SK-MEL-5 (cell line): ENCODE measurements at places on chromosomes 7 and 10.

- peak; percentile 60 for DNase-seq
These were observed 93.6 kb upstream of the COL1A2 start for GRCh38 chr7:94301024-94301586.

- DNase-seq, result no peak
These were observed 627.7 kb upstream of the GALNT17 start for GRCh38 chr7:70504254-70504653.

- DNase-seq, result peak; percentile 74
These were observed 425 bp downstream of the CASD1 start for GRCh38 chr7:94509887-94510581.

DNA sequence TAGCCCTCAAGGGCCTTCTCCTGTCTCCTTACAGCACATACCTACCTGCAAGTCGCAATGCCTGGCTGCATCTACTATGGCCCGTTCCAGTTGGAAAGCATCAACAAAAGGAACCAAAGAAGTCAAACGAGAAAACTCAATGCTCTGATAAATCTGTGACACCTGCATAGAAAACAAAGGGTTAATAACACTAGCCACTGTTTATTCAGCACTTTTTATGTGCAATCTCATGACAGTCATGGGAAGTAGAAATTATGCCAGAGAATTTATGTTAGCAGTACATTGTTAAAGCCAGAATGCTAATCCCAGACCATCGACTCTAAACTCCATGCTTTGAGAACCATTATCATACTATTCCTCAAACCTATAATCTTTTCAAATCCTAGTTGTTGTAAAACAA is 21.1 kb downstream of the EIF3A start:
- peak; percentile 57 for DNase-seq

GRCh38 chr10:132626761-132627665 is 89.4 kb downstream of the INPP5A start:
- no peak for DNase-seq

GRCh38 chr7:128158370-128158769 is 82.7 kb upstream of the LEP start:
- no peak for DNase-seq

DNA sequence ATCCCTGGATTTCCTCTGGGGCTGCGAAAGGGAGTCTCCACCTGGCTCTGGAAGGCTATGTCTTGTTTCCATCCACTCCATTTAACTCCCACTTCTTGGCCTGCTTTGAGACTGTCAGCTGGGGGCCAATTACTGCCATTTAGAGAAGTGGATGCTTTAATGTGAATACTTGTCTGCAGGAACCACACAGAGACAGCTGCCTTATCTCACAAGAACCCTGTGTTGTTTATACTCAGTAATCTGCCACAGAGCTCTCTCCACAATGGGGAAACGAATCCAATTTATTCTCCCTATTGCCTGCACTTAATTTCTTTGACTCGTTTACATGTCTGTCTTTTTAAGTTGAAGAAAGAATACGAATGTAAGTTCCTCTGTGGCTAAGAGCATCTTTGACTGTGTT is 787.0 kb upstream of the C7orf33 start:
- no peak for DNase-seq

DNA sequence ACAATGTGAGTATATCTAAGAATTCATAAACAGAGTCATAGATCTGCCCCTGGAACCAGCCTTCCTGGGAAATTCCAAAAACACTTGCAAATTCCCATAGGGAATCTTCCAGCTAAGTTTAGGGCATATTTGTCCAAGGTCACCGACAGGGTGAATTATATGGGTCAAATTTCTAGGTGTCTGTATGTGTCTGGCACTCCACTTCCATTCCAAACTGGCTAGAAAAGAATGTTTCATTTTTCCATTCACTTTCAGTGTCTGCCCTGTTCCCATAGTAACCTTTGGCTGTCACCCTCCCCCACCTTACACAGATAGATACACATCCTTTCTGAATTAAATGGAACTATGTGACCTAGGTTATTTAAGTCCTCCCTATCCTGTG is 230.9 kb downstream of the CREB5 start:
- no peak for DNase-seq

DNA sequence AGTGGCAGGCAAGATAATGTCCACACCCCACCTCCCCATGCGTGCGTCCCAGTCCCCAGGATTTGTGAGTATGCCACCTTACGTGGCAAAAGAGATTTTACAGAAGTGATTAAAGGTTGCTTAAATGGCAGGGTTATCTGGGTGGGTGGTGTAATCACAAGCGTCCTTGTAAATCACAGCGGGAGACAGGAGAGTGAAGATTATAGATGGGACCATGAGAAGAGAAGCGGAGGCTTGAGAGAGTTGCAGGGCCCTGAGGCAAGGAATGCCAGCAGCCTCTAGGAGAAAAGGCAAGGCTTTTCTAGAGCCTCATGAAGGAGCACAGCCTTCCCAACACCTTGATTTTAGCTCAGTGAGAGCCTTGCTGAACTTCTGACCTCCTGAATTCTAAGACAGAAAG is 10.2 kb downstream of the ZRANB1 start:
- DNase-seq, result no peak

DNA sequence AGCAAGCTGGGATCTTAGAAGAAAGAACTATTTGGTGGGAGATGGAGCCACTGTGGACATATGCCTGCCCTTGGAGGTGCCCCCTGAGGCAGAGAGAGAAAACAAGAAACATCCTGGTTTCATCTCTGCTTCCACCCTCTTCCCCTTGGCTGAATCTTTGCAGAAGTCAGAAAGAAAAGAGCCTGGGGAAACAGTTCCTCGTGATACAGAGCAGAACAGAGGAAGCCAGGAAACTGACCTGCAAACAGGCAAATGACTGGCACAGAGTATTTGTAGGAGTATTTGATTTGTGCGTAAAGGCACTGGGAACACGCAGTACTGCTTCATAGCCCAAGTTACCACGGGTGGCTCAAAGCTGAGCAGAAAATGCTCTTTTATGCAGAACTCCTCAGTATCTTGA is 7.0 kb upstream of the KEL start:
- no peak for DNase-seq

GRCh38 chr10:24382596-24382978 is 173.6 kb downstream of the KIAA1217 start:
- no peak for DNase-seq

GRCh38 chr10:3766046-3766756 is 18.8 kb downstream of the KLF6 start:
- no peak for DNase-seq

GRCh38 chr7:104358446-104359132 is 30.2 kb downstream of the LHFPL3 start:
- peak; percentile 17 for DNase-seq

- DNase-seq, result no peak
These were observed 3.1 kb downstream of the CYREN start for GRCh38 chr7:135167365-135167917.

GRCh38 chr10:122086416-122087240 is 97.7 kb downstream of the TACC2 start:
- no peak for DNase-seq

DNA sequence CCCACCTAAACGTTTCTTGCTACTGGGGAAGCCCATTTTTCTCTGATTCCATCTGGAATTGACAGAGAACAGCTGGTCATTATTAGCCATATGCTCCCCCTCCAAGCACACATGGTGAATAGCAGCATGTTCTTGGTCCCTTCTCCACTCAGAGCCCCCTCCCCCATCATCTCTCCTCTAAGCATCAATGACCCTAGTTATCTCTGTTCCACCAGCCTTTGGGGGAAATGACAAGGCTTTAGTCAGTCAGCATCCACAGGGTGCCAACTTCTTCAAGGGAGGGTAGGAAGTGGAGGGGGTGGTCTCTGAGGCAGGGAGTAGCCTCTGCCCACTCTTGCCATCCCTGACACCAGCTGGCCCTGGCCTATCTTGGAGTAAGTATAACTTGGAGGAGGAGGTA is 163.1 kb downstream of the UBE2H start:
- no peak for DNase-seq
